Astrocyte of the spinal cord (primary cell): ENCODE measurements at places on chromosomes 11 and 22.

GRCh38 chr11:122071709-122072202, 44.3 kb downstream of the BLID start:
- DNase-seq: no peak

- DNase-seq: peak; percentile 74
Measured at GRCh38 chr22:41288245-41288946, 2.4 kb upstream of the RANGAP1 start.

DNA sequence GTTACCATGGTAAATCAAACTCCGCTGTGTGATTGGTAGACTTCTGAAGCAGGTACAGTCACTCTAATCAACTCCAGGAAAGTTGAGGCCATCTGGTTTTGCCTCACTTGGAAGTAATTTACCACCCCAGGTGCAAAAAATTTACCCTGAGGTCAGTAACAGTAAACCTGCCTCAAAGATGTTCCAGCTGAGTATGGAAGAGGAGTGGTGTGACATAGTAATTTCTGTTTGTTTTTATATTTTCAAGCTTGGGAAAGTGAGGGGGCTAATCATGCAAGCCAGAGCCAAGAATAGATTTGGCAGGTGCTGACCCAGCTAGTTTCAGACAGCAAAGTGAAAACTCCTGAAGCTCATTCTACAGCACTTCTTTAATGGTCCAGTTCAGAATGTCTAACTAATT, 691.6 kb downstream of the NTM start:
- peak; percentile 73 for DNase-seq

- no peak for DNase-seq
Measured at GRCh38 chr11:99320769-99321290, 300.1 kb downstream of the CNTN5 start.

DNA sequence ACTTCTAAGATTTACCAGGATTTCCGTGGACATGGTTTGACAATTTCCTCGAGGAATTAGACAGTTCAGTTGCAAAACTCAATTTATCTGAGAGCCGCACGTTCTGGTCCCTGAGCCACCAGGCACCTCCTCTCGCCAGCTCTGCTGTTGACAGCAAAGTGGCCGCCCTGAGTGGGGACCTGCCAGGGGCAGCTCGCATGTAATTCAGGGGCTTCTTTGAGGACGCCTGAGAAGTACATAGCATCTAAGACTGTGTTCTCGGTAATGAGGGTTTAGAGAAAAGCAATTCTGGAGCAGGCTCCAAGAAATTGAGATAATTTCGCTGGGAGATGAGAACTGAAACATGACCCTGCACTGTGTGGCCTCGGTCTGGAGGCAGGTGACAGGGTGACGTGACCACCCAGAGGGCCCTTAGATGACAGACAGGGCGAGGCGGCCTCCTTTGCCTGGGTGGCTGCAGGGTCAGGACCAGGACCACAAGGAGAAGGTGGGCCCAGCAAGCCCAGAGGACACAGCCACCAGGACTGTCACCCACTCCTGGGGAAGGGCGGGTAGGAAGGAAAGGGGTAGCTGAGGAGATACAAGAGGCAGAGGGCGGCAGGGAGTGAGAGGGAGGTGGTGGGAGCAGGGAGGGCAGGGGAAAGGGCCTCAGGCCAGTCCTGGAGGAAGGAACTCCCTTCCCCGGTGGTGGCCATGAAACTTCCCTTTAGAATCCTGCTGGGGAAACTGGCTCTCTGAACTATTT, 55.0 kb downstream of the RTL6 start:
- DNase-seq: no peak

DNA sequence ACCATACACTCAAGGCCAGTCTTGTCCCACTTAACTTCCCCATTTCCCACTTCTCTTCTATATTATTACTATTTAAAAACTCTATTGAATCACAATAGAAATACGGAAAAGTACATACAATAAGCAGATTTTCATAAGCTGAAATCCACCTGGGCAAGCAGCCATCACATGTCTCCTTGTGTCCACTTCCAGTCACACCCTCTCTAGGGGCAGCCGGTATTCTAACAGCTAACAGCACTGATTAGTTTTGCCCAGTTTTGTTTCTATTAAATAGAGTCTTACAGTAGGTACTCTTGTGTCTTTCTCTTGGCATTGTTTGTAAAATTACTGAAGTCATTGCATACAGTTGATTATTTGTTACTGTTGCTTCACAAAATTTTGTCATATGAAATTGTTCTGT, 37.8 kb downstream of the PPP6R3 start:
- DNase-seq: no peak

DNA sequence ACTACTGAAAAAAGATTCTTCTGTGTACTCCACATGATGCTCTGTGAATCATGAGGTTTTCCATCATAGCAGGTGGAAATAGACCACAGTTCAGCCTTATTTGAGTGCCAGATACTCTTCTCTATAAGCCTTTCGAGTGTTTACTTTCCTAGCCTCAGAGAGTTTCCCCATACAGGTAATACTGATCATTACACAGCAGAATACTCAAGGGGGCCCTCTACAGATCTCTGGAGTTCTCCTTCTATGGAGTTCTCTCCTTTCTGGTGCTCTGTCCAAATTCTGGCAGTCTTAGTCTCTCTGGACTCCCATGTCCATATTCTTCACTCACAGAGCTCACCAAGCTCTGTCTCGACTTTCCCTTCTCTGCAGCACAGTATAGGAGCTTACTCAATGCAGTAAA, 175.7 kb upstream of the CARD18 start:
- DNase-seq: no peak

- DNase-seq: no peak
Measured at GRCh38 chr11:44912270-44912987, 38.3 kb downstream of the TP53I11 start.

- DNase-seq: no peak
Measured at GRCh38 chr11:76239483-76240160, 33.3 kb upstream of the WNT11 start.

GRCh38 chr11:120184946-120185705, 25.7 kb upstream of the OAF start:
- DNase-seq: no peak
